ENCODE measurements at places on chromosomes 1 and 21.

GRCh38 chr1:193339401-193339800 is 153.0 kb upstream of the B3GALT2 start:
- no peak for DNase-seq

- no peak for DNase-seq
Observed at GRCh38 chr1:114092186-114093062, 61.2 kb downstream of the SYT6 start.

DNA sequence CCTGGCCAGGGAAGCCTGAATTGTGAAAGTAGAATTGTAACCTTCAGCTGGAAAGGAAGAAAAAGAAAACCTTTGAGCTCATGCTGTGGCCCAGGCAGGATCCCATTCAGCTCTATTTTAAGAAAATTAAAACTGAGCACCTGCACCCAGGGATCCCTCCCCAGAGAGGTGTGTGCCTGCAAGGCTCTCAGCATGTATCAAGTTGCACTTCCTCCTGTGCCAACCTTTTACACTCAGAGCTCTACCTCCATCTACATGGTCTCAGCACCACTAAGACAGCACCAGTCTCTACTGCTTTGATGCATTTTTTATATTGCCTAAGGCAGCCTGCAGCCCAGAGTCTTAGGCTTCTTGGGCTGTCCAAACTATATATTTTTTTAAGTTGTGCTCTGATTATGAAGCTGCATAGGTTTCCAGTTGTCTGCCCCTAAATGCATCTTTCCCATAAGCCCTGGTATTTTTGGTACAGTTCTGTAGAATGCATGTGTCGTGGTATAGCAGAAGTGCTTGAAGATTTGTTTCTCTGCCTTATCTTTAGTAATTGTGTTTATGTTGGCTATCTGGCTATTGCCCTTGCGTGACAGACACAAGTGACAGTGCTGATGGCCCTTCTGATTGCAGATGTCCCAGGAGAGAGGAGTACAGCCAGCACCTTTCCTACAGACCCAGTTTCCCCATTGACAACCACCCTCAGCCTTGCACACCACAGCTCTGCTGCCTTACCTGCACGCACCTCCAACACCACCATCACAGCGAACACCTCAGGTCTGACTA is 63.1 kb downstream of the PTPRC start:
- no peak for DNase-seq

DNA sequence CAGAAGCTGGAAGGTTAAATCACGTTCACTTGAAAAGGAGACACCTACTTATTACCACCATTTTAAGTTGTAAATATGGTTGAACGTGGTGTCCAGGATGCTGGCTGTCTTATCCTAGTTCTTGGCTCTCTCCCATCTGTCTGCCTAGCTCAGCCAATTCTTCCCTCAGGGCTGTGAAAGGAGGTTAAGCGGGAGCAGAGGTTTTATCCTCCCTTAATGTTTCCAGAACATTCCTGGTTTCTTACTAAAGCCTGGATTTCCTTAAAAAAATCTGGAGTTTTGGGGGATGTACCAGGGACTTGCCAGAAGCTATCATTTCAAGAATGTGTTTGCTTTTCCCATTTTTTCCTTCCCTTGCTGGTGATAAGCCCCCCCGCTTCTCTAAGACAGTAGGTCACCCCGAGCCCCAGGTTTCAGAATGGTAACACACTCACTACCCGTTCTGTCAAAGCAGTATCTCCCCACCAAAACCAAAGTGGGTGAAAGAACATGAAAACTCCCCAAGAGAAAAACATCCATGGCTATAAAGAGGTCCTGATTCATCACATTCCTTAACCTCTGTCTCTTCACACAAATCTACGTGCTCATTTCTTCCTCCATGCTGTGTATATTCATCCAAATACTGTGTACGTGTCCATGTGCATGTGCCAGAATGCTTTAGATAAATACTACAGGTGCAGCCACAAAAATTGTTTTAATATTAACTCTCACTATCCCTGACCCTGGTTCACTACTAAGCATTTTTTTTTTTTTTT is 114.7 kb downstream of the MAP3K21 start:
- DNase-seq, result no peak

GRCh38 chr1:115466433-115466832 is 128.4 kb upstream of the NGF start:
- no peak for DNase-seq

- DNase-seq, result no peak
Observed at GRCh38 chr21:26236281-26236680, 65.7 kb upstream of the APP start.

- DNase-seq, result no peak
Observed at GRCh38 chr21:21971384-21971783, 973.2 kb downstream of the NCAM2 start.

GRCh38 chr1:229283183-229283611 is 12.3 kb downstream of the RAB4A start:
- no peak for DNase-seq

- DNase-seq, result no peak
Observed at GRCh38 chr21:32035617-32036016, 162.8 kb downstream of the HUNK start.

DNA sequence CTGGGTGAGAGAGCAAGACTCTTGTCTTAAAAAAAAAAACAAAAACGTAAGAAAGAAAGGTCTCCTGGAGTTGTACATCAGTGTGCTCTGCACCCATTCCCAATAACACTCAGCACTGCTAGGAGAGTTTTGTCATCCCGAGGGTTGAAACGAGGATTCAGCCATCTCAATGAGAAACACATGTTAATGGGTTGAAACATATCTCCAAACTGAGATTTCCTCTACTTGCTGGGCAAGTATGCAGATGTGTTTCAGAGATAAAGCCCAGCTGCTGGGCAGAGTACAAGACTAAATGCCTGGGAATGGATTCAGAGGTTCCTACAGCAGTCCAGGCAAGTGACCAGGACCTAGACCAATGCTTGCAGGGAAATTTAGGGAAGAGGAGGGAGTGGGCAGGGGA is 2.6 kb upstream of the MFN2 start:
- DNase-seq, result peak; percentile 79

DNA sequence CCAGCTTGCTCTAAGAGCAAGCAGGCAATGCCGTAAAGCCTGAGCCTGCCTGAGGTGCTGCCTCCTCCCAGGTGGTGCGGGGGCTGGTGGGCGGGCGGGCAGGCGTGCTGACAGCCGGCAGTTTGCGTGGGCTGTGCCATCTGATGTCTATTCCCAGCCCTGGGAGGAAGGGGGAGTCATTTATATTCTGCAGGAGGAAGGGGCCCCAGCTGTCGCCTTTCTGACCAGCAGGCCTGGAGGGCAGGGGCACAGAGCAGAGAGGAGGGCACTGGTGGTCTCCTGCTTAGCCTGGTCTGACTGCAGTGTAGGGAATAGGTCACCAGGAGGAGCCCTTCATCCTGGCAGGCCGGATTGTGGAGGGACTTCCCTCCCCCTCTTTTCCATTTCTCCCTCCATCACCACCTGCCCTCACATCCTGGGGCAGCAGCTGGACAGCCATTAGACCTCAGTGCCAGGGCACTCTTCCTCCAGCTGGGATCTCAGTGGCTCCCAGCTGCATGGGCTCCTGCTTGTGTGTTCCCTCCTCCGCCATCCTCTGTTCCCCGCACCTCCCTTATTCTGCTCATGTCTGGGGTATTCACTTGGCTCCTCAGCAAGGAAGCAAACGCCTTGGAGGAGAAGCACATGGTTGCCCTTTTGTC is 4.4 kb downstream of the CYB561D1 start:
- peak; percentile 58 for DNase-seq

GRCh38 chr1:159669338-159669737 is 45.1 kb downstream of the CRP start:
- DNase-seq, result no peak

DNA sequence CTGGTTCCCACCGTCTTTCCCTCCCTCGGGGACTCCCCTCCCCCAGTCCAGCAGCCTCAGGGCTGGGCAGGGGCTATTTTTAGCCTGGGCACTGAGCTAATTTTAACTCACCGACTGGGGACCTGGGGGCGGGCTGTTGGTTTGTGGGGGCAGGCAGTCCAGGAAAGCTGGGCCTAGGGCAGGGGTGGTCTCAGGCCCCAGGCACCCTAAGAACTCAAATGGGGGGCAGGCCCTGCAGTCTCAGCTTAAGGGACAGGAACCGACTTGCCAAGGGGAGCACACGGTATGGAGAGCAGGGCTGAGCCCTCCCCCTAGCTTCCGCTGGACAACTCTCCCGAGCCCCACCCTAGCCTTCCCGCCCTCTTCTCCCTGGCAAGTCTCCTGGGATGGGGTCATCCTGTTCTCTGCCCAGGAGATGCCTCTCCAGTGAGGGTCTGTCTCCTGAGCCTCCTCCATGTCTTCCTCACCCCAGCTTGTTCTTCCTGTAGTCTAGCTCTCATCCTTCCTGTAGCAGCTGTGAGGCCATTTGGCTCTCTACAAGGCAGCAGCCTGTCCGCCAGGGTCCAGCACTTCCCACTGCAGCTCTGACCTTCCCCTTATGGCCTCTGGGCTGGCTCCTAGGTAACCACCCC is 10.1 kb downstream of the MEF2D start:
- peak; percentile 73 for DNase-seq

DNA sequence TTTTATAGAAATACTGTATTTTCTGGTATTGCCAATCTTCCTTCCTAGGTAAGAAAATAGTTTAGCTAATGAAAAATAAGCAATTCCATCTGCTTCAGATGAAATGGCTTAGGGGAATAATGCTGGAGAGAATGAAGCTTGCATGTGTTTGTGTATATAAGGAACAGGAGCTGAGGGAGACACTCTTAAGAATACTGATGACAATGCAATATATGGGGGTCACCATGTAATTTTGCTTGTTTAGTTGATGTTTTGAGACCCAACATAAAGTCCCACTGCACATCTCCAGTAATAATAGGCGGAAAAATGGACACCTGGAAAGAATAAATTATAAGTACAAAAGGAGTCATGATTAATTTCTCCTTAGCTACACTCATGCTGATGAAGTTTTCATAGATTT is 110.8 kb upstream of the BRINP3 start:
- DNase-seq, result no peak
